ENCODE measurements at places on chromosomes 7 and 10. TPM values are rescaled to one million over a fixed set of nuclear protein-coding genes. Genes with fewer than 3 reads are reported as not detected.

The KLF14 gene
- 0.14 TPM for total RNA-seq

DNA sequence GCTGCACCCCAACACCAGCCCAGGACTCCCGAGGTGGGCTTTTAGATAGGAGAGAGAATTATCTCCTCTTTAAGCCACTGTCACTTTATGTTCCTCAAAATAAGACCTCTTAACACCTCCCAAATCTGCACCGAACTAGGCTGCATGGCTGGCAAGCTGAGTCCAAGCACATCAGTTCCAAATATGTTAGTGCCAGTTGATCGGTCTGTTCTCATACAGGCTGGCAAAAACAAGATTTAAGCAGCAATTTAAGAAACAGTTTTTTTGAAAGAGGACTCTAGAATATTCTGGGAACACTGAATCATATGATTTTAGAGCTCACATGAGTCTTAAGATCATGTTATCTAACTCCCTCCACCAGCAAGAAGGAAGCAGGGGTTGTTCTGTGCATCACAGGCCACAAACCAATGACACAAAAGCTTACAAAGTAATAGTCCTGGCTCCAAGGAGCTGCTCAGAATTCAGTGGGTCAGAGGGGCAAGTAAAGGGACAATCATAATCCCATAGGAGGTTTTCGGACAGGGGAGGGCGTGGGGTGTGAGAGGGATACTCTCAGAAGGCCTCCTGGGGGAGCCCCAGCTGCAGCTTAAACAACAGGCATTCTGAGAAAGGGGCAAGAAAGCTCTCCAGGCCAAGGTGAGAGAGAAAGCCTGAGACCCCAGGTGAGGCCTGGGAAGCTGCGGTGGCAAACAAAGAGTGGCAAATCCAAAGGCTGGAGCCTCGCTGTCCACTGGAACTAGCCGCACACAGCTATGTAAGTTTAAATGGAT, 7.1 kb downstream of the COBL start:
- DNase-seq, result no peak

The INSYN2A gene
- not detected for total RNA-seq

- DNase-seq, result no peak
These were observed 109.2 kb downstream of the PTPN20 start for GRCh38 chr10:47020471-47020870.
